ENCODE measurements at places on chromosomes 4 and X.

DNA sequence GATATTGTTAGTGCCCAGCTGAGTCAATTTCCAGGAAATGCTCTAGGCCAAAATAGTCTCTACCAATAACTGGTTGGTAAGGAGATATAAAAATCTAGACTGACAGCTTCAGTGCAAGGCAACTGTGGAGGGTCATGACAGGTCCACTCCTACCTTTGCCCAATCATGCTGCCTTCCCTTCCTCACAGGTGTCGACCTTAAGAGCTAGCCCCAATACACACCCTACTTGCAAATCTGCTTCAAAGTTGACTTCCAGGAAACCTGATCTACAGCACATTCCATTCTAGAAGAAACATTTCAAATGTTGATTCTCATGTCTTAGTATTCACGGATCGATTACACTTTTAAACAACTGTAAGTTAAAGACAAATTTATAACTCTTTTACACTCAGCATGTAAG lies 1455.5 kb downstream of the TECRL start:
- no peak for DNase-seq

DNA sequence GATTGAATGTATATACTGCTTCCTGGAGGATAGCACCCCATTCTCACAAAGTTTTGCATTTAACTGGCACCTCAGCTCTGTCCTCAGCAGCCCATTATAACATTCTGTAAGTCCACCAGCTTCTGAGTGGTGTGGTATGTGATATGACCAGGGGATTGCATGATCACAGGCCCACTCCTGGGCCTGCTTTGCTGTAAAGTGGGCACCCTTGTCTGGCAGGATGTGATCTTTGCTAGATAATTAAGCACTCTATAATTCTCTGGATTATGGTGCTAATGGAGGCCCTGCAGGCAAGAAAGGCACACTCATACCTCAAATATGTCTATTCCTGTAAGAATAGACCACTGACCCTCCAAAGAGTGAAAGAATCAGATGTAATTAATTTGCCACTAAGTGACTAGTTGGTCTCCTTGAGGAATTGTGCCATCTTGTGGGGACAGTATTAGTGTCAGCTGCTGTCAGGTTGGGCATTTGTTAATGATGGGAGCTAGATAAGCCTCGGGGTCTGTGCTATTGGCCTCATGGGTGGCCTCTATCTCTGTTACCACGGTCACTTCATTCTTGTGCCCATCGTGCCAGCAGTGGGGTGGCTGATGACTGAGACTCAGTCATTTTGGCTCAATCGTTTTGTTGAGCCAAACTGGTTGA lies 2.2 kb upstream of the CFI start:
- no peak for DNase-seq

DNA sequence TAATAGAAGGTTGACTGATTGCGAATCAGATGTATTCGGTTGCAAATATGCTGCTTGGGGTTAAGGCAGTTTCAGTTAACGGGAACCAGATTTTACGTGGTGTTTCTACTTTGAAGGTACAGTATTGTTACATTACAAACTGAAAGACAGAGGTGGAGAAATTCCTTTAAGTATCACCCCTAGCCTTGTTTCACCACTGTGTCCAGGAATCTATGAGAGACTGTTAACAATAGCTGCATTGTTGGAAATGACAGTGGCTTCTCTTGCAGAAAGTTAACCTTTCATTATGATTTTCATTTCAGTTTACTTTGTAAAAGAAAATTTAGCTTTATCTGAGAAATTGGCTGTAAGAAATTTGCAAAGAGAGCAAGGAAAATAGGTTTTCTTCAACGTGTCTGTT lies 2.6 kb downstream of the CDKL5 start:
- no peak for DNase-seq

- no peak for DNase-seq
Observed at GRCh38 chr4:3074846-3075651, 568 bp downstream of the HTT start.

DNA sequence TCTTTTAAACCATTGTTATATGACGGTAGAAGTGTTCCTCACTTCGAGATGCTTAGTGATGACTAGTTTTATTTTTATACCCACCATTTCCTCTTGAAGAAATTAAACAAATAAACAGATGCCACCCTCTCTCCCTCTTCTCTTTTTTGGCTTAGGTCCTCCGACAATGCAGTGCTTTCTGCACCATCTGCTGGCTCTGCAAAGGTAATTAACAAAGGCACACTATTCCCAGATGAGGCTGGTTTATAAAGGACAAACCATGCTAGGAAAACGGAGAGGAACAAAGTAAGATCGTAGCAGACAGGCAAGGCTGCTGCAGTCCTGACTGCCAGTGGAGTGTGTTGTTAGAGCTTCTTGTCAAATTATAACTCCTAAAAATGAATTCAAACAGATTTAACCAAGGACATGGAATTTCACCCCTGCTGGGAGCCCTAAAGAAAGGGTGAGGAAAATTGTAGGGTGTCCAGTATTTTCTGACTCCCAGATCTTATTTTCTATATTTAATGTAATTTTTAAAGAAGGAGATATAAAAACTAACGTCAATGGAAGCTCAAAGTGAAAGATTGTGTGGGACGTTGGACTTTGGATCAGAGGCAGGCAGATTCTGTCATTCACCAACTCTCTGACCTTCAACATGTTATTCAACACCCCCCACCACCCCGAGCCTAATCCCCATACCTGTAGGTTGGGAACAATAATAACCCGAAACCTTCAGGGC lies 142.1 kb downstream of the CPEB2 start:
- no peak for DNase-seq

GRCh38 chrX:153411255-153411987 lies at the start of gene ZFP92:
ZFP92 (plus strand) TSS chrX:153411472; CDS start chrX:153418323, 6,851 bp downstream.
- no peak for DNase-seq

DNA sequence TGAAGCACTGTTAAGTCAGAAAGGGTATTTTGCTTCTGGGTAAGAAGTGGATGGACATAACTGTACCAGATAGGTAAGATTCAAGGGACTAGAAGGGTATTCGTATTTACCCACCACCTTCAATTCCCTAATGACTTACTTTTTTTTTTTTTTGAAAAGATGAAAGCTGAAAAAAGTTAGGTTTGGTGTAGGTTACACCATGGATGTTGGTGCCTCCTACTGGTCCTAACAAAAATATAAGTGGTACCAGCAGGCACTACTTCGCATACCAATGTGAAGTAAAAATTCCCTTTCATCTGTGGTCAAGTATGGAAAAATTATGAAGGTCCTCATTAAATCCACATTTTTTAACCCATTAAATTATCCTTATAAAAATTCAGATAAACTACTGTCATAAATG lies 7.2 kb downstream of the ANKRD17 start:
- no peak for DNase-seq
